IMR-90 (cell line): ENCODE measurements at places on chromosomes 6 and 20. TPM values are rescaled to one million over a fixed set of nuclear protein-coding genes. Genes with fewer than 3 reads are reported as not detected.
A peak's percentile ranks its signal among the peaks of the same experiment; 100 is the strongest.

DNA sequence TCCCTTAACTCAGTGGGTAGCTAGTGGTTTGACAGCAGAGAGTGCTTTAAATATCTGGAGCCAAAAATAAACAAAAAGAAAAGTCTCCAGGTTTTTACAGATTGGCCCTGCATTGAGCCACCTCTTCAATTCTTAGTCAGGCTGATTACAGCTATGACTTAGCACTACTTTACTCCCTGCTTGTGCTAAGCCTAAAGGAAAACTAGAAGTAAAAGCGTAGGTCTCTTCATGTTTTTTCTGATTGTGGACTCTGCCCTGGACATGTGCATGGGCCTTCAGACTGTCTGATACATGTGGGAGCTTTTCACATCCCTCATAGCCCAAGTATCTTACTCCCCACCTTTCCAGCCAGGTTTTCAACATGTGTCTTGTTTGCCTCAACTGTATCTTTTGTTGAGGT is 33.3 kb downstream of the KPNA5 start:
- no peaks in the 10 kb centered on the region for H3K4me1 ChIP-seq
- no peak overlapping the region for H3K4me3 ChIP-seq
- DNase-seq: no peak
- H3K27me3 ChIP-seq: no peaks in the 10 kb centered on the region
- H3K36me3 ChIP-seq: peaks cover 15% of the 10 kb centered on the region

DNA sequence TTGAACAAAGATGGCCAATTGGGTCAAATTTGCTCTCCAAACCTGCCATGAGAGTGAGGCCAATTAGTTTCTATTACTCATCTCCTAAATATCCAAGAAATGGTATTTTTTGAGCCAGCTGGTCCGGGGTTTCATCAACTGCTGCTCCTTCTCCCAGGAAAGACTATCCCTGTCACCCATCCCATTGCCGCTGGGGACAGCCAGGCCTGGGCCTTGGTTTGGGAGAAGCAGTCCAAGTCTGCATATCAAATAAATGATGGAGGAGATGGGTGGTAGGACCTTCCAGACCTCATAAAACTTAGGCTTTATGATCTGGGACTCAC is 46.7 kb upstream of the TTPAL start:
- H3K27me3 ChIP-seq: peaks cover 32% of the 10 kb centered on the region
- no peak overlapping the region for H3K4me3 ChIP-seq
- no peaks in the 10 kb centered on the region for H3K4me1 ChIP-seq
- no peak for DNase-seq
- no peak overlapping the region for H3K27ac ChIP-seq

DNA sequence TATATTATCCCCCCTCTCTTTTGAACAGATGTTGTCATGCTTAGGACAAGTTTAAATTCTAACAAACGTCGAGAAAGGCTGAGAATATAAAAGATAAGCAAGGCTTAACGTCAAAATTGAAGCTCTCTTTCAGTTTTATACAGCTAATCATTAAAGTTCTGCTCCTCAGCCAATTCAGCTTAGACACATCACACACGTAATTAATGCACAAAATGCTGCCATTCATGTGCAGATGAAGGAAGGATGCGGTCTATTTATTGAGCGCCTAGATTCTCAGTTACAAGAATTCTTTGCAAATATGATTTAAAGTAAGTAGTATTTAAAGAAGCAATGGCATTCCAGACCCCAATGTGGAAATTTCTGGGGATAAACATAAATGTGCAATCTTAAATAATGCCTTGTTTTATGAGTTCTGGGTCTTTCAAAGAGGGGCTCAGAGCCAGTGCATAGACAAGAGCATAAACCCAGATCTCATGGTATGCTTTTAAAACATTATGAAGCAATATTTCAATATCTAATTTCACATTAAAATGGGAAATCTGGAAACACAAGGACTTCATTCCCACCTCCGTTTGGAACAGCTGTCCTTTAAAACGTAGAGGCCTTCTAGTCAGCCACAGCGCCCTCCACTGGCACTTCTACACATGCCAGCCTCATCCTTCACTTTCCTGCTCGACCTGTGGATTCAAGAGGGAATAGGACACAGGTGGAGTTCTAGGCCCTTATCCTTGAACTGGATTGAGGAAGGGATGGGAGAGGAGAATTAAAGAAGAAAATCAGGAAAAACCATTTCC is 85.8 kb downstream of the LYRM4 start:
- no peak overlapping the region for H3K4me3 ChIP-seq
- peaks cover 2% of the 10 kb centered on the region; the same call in 1 of the 2 replicates for H3K4me1 ChIP-seq
- no peaks in the 10 kb centered on the region for H3K27me3 ChIP-seq
- H3K36me3 ChIP-seq: no peaks in the 10 kb centered on the region
- H3K27ac ChIP-seq: no peak overlapping the region

DNA sequence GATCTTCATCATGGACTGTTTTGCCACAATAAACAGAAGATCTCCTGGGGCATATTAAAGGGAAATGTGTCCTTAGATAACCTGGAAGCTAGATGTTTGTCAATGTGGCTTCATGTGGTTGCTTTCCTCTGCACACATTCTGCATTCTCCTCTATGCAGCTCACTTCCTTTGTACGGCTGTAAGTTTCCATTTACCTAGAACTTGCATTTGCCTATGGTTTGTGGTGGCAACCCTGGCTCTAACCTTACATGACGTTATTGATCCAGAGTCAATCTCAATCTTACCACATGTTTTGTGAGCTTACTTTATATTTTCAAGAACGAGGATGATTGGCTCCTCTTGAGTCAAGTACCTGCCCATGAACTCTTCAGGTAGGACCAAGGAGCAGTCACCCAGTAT is 863.1 kb downstream of the MAFB start:
- H3K27me3 ChIP-seq: peaks cover 20% of the 10 kb centered on the region
- no peak overlapping the region for H3K4me3 ChIP-seq

GRCh38 chr6:158835616-158836221 is 16.6 kb upstream of the EZR start:
- H3K4me1 ChIP-seq: no peaks in the 10 kb centered on the region; the same call in 1 of the 2 replicates
- H3K4me3 ChIP-seq: no peak overlapping the region
- no peak overlapping the region for H3K27ac ChIP-seq
- peak; percentile 30 for DNase-seq

- no peak overlapping the region for H3K4me3 ChIP-seq
- peaks cover 9% of the 10 kb centered on the region for H3K4me1 ChIP-seq
- H3K36me3 ChIP-seq: no peaks in the 10 kb centered on the region
- DNase-seq: peak; percentile 25
Measured at GRCh38 chr20:21184819-21185218, 58.9 kb downstream of the KIZ start.

DNA sequence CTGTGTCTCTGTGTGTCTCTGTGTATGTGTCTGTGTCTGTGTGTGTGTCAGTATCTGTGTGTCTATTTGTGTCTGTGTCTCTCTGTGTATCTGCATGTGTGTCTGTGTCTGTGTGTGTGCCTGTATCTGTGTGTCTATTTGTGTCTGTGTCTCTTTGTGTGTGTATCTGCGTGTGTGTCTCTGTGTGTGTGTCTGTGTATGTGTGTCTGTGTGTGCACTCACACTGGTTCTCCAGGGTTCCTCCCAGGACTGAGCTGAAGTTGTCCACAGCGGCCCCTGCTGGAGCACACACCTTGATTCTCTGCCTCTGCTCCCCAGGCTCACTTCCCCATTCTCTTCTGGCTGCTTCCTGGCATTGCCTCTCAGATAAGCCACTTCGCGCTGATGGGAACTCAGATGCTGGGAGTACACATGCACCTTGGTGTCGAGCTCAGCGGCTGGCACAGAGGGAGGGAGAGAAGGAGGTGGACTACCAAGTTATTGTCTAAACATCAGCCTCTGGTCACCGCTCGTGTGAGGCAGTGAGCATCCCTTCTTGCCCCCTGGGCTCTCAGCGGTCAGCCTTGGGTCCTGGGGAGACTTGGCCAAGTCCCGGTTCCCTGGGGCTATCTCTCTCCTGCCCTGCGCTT is 104.9 kb upstream of the NXT1 start:
- H3K36me3 ChIP-seq: no peaks in the 10 kb centered on the region
- H3K27me3 ChIP-seq: peaks cover 9% of the 10 kb centered on the region; the same call in 1 of the 2 replicates

- H3K4me3 ChIP-seq: no peak overlapping the region
- peak; percentile 93 for DNase-seq
- no peaks in the 10 kb centered on the region for H3K27me3 ChIP-seq
- peaks cover 15% of the 10 kb centered on the region for H3K4me1 ChIP-seq
- 0 out of 2 replicates have a peak, but pooled peaks cover 2% of the 10 kb centered on the region for H3K36me3 ChIP-seq
Measured at GRCh38 chr6:16688984-16689636, 72.2 kb downstream of the ATXN1 start.

DNA sequence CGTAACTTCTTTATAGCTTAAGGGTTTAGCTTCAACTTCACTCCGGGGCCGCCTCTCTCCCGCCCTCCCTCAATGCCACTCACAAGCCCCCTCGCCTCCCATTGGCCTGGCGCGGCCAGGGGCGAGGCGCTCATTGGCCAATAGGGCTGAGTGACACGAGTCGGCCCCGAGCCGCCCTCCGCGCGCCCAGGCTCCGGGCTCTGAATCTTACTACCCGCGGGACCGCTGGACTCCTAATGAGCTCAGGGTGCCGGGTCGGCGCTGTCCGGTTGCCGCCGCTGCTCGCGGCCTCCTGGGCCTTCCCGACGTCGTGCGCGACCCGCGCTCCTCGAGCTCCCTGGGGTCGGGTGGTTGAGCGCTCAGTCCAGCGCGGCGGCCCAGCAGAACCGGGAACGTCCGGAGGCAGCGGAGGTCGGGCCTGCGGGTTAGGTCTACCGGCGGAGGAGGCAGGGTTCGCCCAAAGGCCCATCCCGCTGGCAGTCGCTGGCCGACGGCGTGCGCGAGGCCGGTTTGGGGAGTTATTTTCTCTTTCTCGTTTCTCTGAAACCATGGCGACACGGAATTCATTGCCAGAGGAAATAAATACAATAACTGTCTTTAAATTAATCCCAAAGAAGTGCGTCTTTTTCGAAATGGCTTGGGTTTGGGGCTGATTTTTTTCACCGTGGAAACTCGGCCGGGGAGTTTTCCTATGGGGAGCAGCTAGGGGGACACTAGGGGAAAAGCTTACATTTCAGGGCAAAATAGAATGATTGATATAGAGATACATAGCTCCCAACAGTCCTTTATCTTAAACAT is at the start of gene SIM1:
Gene SIM1, minus strand, starts transcription at position 19 of the 798 bp plus-strand sequence. CDS start 1,453 bp downstream, outside the sequence.
- H3K4me3 ChIP-seq: peak within 1 kb of the TSS; percentile 41
- H3K36me3 ChIP-seq: no peaks in the 10 kb centered on the region
- H3K4me1 ChIP-seq: peaks cover 5% of the 10 kb centered on the region; the same call in 1 of the 2 replicates

- H3K4me1 ChIP-seq: no peaks in the 10 kb centered on the region
- no peaks in the 10 kb centered on the region for H3K36me3 ChIP-seq
- DNase-seq: no peak
- peaks cover 11% of the 10 kb centered on the region for H3K27me3 ChIP-seq
Measured at GRCh38 chr20:34164381-34164984, 52.4 kb upstream of the EIF2S2 start.

- no peak overlapping the region for H3K27ac ChIP-seq
- H3K27me3 ChIP-seq: peaks cover 7% of the 10 kb centered on the region
- H3K36me3 ChIP-seq: no peaks in the 10 kb centered on the region
- no peaks in the 10 kb centered on the region for H3K4me1 ChIP-seq
- peak; percentile 68 for DNase-seq
Measured at GRCh38 chr20:8043687-8044282, 24.2 kb upstream of the TMX4 start.

DNA sequence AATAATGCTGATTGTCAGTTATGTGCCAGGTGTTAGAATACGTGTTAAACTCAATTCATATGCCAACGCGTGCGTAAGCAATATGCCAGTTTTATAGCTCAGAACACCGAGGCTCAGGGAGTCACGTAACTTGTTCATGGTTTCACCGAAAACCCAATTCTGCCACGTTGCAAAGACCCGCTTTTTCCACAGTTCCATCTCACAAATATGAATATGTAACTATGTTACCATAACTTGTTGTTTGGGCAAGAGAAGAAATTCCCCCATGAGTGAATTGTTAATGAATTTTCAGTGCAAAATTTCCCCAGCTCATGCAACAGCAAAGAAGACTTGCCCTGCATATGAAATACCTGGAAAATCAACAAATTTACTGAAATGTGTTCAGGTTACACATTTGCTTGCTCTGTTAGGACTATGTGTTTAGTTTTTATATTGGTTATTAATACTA is 30.1 kb downstream of the SF3B5 start:
- no peak overlapping the region for H3K27ac ChIP-seq
- H3K27me3 ChIP-seq: peaks cover 66% of the 10 kb centered on the region
- DNase-seq: no peak
- H3K36me3 ChIP-seq: no peaks in the 10 kb centered on the region

DNA sequence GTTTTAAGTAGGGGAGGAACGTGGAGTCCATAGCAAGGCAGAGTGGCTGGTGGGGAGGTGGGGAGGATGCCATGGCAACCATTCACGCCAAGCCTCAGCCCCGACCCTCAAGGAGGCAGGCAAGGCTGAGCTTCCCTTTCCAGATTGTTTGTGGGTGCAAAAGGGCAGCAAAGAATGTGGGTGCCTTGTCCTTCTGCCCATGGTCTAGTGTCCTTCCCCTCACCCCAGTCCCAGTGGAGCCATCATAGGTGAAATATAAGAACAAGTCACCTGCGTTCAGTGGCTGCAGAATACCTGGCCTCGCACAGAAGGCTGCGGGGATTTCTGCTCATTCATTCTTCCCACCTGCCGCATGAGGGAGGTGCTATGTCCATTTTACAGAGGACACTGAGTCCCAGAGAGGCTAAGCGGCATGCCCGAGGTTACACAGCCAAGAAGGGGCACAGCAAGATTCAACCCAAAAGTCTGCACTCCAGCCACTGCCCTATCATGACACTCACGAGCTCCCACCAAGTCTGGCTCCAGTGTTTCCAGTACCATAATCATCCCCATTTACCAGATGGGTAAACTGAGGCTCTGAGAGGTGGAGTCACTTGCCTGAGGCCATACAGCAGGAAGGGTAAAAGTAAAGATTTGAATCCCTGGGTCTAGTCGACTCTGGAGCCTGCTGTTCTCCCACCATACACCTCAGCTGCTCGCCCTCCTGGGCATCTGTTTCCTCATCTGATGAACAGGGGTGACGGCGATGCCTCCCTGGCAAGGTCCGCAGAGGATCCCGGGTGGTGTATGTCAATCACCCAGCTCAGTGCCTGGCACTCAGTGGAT is 100.8 kb downstream of the CEBPB start:
- DNase-seq: no peak
- no peaks in the 10 kb centered on the region for H3K27me3 ChIP-seq
- peaks cover 26% of the 10 kb centered on the region for H3K4me1 ChIP-seq

DNA sequence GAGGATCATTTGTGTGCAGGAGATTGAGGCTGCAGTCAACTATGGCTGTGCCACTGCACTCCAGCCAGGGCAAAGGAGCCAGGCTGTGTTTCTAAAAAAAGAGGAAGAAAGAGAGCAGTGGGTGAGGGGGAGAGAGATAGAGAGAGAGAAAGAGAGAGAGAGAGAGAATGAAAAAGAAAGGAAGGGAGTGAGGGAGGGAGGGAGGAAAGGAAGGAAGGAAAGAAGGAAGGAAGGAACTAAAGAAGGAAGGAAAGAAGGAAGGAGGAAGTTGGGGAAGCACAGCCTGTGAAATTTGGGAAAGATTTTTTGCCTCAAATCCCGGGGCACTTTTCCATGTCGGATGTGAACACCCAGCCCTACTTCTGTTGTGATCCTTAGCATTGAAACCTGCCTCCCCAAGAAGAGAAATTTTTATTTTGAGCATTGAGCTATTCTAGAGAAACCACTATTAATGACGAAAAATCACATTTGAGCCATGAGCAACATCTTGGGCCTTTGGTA is 57.8 kb downstream of the FOXA2 start:
- no peaks in the 10 kb centered on the region for H3K4me1 ChIP-seq

SLC22A2 gene
- total RNA-seq: not detected in 2 replicates

ABHD16B gene
- total RNA-seq: not detected in 2 replicates

SMLR1 gene
- total RNA-seq: not detected in 2 replicates

ARHGAP40 gene
- total RNA-seq: not detected in 2 replicates

IL20RA gene
- total RNA-seq: under 0.01 TPM in 1 of 2 replicates, not detected in the other
